Stimulated activated CD4-positive, alpha-beta T cell treated with anti-CD3 and anti-CD28 coated beads, Interleukin-1b, Interleukin-23, amount 100 ng/mL, for 1 hour (primary cell): ENCODE measurements at places on chromosomes 5 and 9.

DNA sequence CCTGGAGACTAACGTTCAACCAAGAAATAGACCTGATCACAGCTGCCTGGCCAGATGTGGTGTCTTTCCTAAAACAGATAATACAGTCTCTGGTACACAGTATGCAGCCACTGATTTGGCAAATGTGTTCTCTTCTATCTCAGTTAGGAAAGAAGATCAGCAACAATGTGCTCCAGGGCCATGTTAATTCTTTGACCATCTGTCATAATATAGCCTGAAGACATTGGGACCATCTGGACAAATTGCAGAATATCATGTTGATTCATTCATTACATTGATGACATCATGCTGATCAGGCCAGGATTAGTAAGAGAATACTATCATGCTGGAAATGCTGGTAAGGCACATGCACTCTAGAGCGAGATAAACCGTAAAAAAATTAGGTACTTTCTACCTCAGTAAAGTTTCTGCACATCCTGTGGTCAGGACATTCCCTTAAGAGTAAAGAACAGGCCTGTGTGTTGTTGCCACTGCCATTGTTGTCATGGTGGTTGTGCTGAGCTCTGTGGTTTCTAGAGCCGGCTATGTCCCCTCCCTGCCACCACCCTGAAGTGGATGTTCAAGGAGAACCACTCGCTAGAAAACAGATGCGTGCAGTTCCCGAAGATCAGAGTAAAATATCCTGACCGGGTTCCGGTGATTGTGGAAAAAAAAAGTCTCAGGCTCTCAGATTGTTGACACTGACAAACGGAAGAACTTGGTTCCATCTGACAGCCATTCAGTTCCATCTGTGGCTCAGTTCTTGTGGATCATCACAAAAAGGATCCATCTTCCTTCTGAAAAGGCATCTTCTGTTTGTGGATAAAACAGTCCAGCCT lies 6.4 kb upstream of the JMY start:
- DNase-seq: no peak

DNA sequence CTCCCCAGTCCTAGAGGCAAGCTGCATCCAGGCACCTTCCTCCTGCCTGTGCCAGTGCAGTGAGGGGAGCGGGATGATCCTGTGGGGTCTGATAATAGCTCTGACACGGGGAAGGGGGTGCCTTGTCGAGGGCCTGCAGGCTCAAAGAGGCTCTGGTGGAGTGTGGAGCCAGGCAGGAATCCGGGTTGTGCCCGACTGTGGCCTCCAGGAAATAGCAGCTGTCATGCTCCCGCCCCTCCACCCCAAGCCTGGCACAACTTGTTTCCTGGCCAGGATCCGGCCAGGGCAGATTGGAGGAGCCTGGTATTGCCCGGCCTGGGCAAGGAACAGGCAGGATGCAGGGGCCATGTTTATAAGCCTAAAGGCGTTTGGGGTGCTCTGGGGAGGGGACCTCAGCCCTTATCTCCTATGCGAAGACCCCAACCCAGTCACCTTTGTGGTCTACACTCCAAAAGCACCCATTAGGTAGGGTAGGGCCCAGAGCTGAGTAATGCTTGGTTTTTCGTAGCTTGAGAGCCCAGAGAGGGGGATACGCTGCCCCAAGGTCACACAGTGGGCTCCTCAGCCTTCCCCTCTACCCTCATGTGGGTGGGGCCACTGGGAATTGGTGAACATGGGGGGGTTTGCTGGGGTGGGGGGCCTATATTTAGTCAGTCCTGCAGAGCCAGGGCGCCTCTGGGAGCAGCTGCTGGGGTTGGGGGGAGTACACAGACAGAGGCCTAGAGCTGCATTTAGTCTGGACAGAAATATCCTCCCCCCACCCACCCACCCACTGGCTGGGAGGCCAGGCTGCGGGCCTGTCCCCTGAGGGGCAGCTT lies 12.2 kb downstream of the CXXC5 start:
- DNase-seq: no peak

- DNase-seq: no peak
Observed at GRCh38 chr5:123810253-123810652, 298.3 kb downstream of the CSNK1G3 start.

DNA sequence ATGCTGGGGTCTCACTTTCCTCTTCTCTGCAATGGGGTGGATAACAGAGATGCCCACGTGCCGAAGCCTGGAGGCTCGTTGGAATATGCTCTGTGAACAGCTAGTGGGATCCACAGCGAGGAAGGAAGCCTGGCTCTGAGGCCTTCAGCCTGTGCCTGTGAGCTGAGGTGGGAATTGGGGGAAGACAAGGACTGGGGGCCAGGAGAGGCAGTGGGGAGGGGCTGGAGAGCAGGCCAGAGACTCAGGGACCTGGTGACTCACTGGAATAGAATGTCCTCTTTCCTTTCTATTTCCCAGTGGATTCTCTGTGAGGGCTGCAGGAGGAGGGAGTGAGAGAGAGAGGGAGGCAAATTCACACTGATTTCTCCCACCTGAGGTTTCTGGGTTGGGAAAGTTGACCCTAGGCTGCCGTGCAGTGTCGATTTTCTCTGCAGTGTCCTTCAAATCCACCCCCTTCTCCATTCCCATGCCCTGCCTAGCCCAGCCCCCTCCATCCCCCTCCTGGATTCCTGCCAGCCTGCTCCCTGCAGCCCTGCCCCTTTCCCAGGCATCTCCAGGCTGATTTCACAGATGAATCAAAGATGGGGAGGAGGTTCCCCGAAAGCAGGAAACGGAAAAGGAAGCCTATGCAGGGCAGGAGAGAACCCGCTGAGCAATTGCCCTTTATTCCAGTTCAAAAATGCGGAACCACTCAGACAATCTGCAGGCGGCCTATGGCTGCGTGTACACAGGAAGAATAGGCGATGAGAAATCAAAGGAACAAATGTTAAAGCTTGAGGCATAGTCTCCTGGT lies 1.4 kb upstream of the SPAAR start:
- no peak for DNase-seq

DNA sequence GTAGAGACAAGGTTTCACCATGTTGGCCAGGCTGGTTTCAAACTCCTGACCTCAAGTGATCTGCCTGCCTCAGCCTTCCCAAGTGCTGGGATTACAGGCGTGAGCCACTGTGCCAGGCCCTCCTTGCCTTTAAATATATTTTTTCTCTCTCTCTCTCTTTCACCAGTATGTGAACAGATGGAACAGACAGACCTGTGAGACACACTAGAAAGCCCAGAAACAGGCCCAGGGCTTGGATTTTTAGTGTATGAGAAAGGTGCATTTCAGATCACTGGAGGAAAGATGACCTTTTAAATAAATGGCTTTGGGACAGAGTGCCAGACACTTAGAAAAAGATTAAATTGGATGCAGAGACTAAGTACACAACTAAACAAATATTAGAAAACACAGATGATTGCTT lies 3.1 kb downstream of the RASGEF1C start:
- no peak for DNase-seq

GRCh38 chr5:127909821-127910220 lies 173.7 kb upstream of the SLC12A2 start:
- DNase-seq: no peak

DNA sequence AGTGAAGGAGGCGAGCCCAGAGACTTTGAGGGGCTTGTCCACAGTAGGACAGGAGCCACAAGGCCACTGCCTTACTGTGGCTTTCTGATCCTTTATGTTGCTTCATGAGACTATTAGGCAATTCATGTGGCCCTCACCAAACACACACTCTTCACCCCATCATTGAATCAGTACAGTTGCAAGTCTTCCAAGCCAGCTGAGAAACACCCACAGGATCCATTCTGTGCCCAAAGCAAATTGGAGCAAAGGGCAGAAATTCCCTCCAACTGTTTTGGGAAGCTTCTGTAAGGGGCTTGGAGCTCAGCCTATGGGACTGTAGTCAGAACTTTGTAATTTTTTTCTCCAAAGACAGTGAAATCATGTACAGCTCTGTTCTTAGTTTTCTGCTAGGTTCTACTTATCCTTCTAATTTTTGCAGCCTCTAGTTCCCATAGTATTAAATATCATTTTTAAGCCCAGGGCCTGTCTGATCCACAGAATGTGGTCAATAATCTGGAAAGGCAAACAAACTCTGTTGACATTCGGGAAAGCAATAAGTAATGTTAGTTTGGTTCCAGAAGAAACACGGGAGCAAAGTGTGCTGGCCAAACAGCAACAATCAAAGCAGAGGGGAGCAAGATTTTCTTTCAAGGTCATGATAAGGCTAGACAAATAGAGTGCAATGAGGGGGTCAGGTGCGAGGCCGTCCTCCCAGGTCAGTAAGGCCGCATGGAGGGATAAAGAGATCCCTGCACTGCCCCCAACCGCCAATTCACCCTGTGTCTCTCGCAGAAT lies 47.0 kb downstream of the UBE2QL1 start:
- no peak for DNase-seq

DNA sequence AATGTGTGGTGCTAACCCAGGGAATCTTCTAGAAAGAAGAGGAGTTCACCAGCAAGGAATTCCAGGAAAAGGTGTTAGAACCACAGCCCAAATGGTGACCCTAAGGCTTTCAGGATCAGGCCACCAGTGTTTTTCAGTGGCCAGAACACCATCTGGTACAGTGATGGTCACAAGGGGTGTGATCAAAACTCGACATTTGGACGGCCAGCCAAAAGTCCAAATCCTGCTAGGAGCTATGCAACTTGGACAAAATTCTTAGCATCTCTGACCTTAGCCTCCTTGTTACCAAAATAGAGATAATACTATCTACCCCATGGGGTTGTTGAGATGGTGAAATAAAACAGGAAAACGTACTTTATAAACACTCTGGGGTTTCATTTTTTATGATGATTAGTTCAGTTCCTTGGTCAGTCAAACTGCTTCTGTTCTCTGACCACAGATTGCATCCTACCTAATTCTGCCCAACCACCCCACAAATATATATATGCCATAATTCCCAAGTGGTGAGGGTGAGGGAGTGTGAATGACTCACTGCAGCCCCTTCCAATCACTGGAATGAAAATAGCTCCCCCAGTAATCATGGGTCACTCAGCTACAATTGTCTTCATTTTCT lies 210.3 kb downstream of the CDK5RAP2 start:
- no peak for DNase-seq

- DNase-seq: no peak
Observed at GRCh38 chr5:87048156-87048555, 219.5 kb upstream of the RASA1 start.

GRCh38 chr5:113090336-113091106 lies 113.9 kb downstream of the DCP2 start:
- DNase-seq: no peak

DNA sequence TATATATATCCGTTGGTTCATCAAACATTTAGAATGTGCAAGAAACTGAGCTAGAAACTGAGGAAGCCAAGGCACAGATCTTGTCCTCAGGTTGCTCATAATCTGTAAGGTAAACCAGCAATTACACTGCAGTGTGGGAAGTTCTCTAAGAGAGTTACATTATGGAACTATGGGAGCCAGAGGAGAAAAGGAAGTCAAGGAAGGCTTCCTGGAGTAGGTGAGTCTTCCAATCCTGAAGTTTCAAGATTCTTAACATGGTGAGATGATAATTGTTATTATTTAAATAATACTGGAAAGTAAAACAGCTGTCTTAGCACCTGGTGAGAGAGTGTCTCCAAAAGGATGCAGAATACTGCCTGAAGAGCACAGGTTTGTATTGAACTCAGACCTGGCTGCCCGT lies 44.2 kb downstream of the PDE6A start:
- DNase-seq: no peak

DNA sequence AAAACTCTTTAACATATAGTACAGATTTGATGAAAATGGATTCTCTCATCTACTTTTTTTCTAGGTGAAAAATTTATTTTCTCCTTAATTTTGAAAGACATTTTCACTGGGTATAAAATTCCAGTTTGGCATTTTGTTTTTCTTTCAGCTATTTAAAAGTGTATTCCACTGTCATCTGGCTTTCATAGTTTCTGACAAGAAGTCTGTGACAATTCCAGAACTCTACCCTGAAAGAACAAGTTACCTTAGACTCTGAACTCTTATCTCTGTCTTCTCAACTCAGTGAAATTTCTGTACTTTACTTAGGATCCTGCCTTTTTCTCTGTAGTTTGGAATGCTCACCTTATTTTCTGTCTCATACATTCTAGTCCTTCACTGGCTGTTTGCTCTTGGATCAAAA lies 161.7 kb downstream of the RANBP17 start:
- DNase-seq: no peak

DNA sequence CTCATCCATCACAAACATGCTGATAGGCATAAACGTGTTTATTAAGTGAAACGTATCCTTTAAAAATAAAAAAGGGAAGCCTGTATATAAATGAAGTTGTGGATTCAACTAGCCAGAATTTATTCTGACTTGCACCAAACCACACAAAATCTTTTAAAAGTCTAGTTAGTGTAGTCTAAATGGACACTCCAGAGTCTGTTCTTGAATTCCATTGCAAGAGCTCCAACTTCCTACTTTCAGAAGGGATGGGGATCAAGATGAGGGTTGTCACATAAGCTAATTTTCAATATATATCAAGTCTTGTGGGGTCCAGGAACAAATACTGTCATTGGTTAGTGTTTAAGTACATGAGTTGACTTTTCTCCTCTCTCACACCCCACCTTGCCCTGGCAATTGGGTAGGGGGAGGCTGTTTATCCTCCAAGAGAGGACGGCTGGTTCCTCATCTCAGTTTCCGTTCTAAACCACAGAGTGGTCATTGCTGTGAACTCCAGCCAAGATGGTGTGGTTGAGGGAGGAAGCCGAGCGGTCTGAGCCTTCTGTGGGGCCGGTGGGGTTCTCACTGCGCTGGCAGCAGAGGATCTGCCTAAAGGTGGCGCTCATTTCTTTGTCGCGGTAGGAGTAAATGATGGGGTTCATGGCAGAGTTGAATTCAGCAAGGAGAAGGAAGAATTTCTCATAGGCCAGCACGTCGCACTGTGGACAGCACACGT lies 163.2 kb downstream of the LPAR1 start:
- no peak for DNase-seq

- DNase-seq: no peak
Observed at GRCh38 chr9:7165331-7165975, 407.7 kb downstream of the KDM4C start.

GRCh38 chr5:73918791-73919221 lies 292.8 kb downstream of the ARHGEF28 start:
- DNase-seq: no peak

GRCh38 chr9:19154135-19154612 lies 26.9 kb upstream of the PLIN2 start:
- DNase-seq: no peak

DNA sequence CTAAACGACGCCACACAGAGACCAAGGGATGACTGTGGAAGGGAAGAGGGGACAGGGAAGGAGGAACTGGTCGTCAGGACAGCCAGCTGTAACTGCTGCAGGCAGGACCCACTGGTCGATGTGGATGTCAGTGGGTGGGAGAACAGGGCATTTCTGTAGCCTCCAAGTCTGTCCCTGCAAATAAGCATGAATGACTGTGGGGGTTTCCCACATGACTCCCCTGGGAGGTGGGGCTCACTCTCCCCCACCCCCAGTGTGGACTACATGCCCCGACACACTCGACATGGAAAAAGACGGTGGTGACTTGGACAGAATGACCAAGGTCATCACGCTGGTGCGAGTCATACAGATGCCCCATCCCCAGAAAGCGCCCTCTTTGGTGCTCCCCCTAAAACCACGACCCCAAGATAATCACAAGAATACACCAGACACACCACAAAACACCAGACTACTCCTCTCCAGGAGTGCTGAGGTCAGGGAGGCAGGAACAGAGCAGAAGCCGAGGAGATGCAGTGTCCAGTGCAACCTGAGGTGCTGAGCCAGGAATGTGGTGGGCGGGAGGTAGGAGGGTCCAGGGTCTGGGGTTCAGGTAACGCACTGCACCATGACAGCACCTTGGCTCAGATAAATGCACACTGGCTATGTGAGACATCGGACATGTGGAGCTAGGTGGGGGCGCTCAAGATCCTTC lies 64.9 kb downstream of the SECISBP2 start:
- no peak for DNase-seq

GRCh38 chr5:134506054-134507039 lies 19.1 kb upstream of the JADE2 start:
- no peak for DNase-seq
